Activated T-helper 1 cell treated with anti-CD3 and anti-CD28 coated beads, Interleukin-2, amount 50 U/mL, for 16 hours (primary cell): ENCODE measurements at places on chromosomes 16 and 17.

DNA sequence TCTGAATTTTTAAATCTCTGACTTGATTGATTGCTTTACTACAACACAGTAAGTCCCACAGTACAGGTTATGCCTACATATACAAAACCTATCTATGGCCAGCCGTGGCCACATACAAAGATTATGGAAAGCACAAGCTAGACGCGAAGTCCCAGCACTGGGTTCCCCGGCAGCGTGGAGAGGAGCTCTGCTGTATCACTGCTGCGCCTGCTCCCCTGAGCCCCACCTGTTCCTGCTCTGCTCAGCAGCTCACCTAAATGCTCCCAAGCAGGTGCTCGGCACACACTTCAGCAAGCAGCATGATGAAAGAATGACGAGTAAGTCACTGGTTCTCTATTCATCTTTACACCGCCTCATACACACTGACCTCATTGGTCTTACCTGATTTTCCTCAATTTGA is 20.6 kb downstream of the ZDHHC7 start:
- DNase-seq: no peak

GRCh38 chr17:5536866-5537650 is 47.3 kb downstream of the NLRP1 start:
- DNase-seq: no peak

DNA sequence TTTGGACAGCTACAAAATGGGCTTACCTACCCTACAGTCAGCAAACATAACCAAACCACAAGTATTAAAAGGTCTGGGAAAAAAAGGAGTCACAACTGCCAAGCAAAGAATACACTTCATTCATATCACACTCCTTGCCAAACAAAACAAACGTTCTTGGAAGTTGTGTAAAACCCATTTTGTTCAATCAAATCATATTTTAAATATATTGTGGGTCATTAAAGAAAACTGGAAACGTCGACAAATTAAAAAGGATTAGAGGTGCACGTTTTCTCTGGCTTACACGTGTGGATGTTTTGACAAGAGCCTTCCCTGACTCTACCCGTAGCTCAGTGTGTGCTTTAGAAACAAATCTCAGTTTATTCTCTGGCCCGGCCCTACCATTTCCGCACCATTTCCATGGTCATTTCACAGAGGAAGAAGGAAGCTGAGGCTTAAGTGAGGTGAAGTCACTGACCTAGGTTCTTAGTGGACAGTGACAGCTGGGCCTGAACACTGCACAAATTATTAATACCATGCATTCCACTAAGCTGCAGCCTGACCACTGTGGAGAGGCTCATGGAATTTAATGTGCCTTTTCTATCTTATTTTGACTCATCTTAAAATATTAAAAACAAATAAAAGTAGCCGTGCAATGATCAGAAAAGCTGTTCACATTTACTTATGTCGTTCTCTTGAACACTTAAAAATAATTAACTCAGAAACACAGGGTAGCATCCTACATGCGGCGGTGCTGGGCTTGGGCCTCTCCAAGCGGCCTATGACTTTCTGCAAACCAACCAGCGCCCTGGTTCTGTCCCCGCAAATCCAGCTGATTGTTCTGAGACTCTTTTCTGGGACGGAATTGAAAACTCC is 968 bp downstream of the CEP112 start:
- DNase-seq: no peak

DNA sequence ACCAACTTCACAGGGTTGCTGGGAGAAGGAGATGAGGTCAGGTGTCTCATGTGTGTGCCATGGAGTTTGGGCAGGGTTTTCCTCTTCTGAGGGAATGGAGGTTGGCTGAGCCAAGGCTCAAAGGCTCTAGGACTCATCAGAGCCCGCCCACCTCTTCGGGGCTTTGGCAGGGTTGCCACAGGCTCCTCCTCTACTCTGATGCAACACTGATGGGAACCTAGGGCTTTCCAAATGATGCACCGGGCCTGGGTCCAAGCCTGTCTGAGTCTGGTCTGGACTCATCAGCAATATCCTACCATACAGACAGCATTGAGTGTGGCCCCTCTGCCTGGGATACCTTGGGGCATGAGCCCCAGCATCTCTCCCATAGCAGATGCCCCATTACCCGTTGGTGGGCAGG is 59.5 kb upstream of the LHX1 start:
- no peak for DNase-seq

- no peak for DNase-seq
Observed at GRCh38 chr16:84082835-84083569, 33.7 kb downstream of the MBTPS1 start.

DNA sequence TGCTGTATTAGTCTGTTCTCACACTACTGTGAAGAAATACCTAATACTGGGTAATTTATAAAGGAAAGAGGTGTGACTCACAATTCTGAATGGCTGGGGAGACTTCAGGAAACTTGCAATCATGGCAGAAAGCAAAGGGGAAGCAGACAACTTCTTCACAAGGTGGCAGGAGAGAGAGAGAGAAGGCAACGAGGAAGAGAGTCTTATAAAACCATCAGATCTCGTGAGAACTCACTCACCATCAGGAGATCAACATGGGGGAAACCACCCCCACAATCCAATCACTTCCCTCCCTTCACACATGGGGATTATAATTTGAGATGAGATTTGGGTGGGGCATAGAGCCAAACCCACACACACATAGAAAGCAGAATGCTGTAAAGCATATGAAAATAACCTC is 896.2 kb downstream of the CDH11 start:
- no peak for DNase-seq

DNA sequence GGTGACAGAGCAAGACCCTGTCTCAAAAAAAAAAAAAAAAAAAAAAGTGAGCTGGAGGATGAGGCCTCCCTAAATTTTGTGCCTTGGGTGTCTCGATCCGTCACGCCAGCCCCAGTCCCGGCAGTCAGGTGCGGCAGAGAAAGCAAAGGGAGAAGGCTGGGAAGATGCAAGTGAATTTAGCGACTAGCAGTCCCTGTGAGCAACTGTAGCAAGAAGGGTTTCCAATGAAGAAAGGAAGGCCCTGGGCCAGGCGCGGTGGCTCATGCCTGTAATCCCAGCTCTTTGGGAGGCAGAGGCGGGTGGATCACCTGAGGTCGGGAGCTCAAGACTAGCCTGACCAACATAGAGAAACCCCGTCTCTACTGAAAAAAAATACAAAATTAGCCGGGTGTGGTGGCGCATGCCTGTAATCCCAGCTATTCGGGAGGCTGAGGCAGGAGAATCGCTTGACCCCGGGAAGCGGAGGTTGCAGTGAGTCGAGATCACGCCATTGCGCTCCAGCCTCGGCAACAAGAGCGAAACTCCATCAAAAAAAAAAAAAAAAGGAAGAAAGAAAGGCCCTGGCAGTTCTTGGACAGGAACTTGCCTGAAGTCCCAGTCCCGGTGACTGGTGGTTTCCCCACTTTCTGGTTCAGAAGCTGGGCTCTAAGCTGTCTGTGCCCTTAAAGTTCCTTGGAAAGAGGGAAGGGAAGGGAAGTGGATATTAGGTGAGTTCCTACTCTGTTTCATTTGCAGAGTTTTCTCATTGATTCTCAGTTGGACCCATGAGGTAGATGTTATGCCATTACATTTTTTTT is 1.8 kb upstream of the QPRT start:
- no peak for DNase-seq
